Body of pancreas (tissue), 4 donors: ENCODE measurements at places on chromosomes 2 and 18.

DNA sequence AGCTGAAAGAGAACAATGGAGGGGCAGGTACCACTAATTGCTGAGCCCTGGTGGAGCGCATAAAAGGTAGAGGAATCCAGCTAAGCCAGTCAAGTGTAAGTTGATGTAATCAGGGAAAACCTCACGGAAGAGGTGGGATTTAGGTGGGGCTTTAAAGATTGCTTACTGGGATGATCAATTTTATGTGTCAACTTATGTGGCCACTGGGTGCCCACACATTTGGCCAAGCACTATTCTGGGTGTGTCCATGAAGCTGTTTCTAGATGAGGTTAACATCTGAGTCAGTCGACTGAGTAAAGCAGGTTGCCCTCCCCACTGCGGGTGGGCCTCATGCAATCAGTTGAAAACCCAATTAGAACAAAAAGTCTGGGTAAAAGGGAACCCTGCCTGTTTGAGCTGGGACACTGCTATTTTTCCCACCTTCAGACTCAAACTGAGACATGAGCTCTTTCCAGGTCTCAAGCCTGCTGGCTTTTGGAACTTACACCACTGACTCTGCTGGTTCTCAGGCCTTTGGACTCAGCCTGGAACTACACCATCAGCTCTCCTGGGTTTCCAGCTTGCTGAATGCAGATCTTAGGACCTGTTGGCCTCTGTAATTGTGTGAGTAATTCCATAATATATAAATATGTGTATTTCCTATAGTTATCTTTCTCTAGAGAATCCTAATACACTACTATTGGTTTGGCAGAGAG, 67.3 kb downstream of the MYO5B start:
- no peak overlapping the region for H3K4me3 ChIP-seq
- DNase-seq, result no peak
- H3K4me1 ChIP-seq, result peaks cover 25% of the 10 kb centered on the region
- H3K27ac ChIP-seq, result no peak overlapping the region
- H3K36me3 ChIP-seq, result no peaks in the 10 kb centered on the region

- no peaks in the 10 kb centered on the region for H3K27me3 ChIP-seq
- H3K4me1 ChIP-seq, result peaks cover 6% of the 10 kb centered on the region
- no peak for DNase-seq
- H3K27ac ChIP-seq, result peak overlapping the region; percentile 43
These were observed 28.3 kb upstream of the GYPC start for GRCh38 chr2:126627643-126628042.

GRCh38 chr2:222423186-222423585, 1.2 kb upstream of the SGPP2 start:
- no peak overlapping the region for H3K4me3 ChIP-seq
- H3K27ac ChIP-seq, result no peak overlapping the region
- no peaks in the 10 kb centered on the region for H3K36me3 ChIP-seq
- no peak for DNase-seq

DNA sequence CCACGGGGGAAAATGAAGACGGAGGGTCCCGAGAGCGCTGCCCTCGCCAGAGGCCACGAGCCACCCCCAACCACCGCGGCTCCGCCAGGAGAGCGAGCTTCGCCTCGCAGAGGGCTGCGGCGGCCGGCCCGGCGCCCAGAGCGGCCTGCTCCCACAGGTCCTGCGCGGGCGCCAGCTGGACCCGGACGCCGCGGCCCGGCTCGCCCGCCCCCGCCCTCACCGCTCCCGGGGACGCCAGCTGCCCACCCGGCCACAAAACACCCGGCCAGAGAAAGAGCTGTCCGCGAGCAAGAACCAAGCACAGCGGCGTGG, 709 bp downstream of the PTPN2 start:
- H3K4me3 ChIP-seq, result peak overlapping the region; percentile 5
- peak overlapping the region; percentile 100 for H3K27ac ChIP-seq
- DNase-seq, result no peak
- H3K4me1 ChIP-seq, result peaks cover 37% of the 10 kb centered on the region
- no peaks in the 10 kb centered on the region for H3K27me3 ChIP-seq

DNA sequence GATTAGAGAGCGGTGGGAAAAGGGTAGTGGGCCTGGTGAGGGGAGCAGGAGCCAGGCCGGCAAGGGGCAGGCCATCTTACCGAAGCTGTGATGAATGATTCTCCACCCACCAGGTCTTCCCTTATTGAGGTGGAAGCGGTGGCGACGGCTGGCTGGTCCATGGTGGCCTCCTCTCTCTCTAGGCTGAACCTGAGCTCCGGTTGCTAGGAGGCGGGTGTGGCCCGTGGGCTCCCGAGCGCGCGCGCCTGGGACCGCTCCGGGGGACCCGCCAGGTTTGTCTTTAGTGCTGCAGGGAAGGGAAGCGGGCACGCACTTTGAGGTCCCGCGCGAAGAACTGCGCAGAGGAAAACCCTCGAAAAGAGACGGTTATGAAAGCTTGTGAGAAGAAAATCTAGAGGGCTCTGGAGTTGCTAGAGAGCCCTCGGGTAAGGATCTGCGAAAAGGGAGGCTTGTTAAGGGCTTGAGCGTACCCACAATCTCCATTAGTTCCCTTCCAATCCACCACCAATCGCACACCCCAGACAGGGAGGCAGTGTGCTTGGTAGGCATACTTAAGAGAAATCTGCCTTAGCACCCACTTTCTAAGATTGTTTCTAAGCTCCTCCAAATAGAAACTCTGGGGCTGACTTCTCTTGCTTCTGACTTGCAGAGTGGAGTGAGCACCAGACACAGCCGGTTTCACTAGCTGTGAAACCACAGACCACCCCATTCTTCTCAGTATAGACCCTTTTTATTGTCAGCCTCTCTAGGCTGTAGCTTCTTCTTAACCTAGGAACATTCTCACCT, at the start of gene STPG4:
TSS of gene STPG4 (minus strand) at position 218 of the 786 bp plus-strand sequence. CDS start at position 161, 57 bp downstream.
- no peak within 1 kb of the TSS for H3K27ac ChIP-seq
- no peaks in the 10 kb centered on the region for H3K27me3 ChIP-seq
- H3K4me1 ChIP-seq, result no peaks in the 10 kb centered on the region
- H3K4me3 ChIP-seq, result no peak within 1 kb of the TSS
- H3K36me3 ChIP-seq, result peaks cover 1% of the 10 kb centered on the region

DNA sequence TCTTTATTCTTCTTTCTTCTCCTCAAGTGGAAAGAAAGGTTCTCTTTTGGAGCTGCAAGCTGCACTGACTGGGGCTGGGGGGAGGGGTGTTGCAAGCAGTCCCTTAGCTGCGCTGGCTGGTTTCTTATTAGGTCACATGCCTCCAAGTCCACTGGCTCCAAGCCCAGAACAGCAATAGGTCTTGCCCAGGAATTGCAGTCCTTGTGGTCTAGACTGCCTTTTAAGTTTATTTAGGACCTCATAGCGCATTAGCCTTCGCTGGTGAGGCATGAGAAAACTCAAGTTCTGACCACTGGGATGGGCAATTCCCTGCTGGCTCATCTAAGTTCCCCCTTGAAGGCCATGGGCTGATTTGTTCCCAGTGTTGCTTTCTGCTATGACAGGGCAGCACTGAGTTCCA, 138.6 kb upstream of the SCN7A start:
- H3K4me3 ChIP-seq, result no peak overlapping the region
- DNase-seq, result no peak
- H3K27me3 ChIP-seq, result no peaks in the 10 kb centered on the region
- H3K27ac ChIP-seq, result no peak overlapping the region

- peak overlapping the region; percentile 82 for H3K27ac ChIP-seq
- no peaks in the 10 kb centered on the region for H3K27me3 ChIP-seq
- H3K36me3 ChIP-seq, result no peaks in the 10 kb centered on the region
- DNase-seq, result no peak
These were observed 51.0 kb upstream of the MCFD2 start for GRCh38 chr2:46966576-46966975.

GRCh38 chr2:72926811-72927465, 9.6 kb downstream of the EMX1 start:
- no peak overlapping the region for H3K27ac ChIP-seq
- peaks cover 7% of the 10 kb centered on the region for H3K27me3 ChIP-seq
- no peaks in the 10 kb centered on the region for H3K36me3 ChIP-seq
- peaks cover 13% of the 10 kb centered on the region for H3K4me1 ChIP-seq
- no peak for DNase-seq
- H3K4me3 ChIP-seq, result no peak overlapping the region

- no peak overlapping the region for H3K4me3 ChIP-seq
- H3K27me3 ChIP-seq, result no peaks in the 10 kb centered on the region
These were observed 114.0 kb downstream of the GATA6 start for GRCh38 chr18:22283397-22283796.

DNA sequence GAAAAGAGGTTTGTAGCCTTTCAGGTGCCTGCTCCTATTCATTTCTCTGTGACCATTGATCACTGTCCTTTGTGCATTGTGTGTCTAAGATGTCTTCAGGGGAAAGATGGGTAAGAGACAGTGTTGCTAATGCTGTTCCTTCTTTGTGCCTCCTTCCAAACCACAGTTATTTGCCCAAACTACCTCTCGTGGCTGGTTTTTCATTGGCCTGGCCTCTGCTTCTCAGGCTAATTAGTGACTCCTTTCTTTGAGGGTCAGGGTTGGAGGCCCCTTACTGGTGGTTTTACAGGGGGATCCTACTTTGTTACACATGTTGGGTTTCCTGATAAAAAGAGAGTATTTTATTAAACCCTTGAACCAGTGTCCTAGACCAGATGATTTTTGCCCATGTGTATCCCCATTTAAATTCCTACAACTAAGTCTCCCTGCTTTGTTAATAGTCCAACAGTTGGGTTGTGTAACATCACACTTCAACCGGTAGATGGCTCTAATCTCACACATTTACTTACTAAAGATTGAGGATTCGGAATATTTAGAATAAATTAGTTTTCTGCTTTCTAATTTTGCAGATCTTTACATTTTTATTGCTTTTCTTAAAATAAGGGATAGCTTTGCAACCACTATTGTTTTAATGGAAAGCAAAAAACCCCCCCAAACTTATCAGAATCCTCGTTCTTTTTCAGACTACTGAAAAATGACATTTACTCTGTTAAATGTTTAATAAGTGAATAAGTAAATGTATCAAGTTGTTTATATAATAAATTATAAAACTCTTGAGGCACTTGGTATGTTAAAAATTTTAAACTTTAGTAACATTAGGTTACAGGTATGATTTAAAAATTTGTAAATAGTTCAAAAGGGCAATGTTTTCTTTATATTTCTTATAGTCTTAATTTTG, 2.4 kb downstream of the MARS2 start:
- no peak overlapping the region for H3K4me3 ChIP-seq
- H3K27me3 ChIP-seq, result no peaks in the 10 kb centered on the region
- H3K4me1 ChIP-seq, result peaks cover 29% of the 10 kb centered on the region
- no peaks in the 10 kb centered on the region for H3K36me3 ChIP-seq
- no peak overlapping the region for H3K27ac ChIP-seq

- no peaks in the 10 kb centered on the region for H3K27me3 ChIP-seq
- no peak overlapping the region for H3K27ac ChIP-seq
- no peaks in the 10 kb centered on the region for H3K4me1 ChIP-seq
- no peak for DNase-seq
- no peak overlapping the region for H3K4me3 ChIP-seq
These were observed 97.2 kb downstream of the AGPS start for GRCh38 chr2:177489719-177490301.
